ENCODE measurements at places on chromosomes 11 and 22.

- DNase-seq, result no peak
Measured at GRCh38 chr11:70460964-70461363, 62.6 kb downstream of the CTTN start.

DNA sequence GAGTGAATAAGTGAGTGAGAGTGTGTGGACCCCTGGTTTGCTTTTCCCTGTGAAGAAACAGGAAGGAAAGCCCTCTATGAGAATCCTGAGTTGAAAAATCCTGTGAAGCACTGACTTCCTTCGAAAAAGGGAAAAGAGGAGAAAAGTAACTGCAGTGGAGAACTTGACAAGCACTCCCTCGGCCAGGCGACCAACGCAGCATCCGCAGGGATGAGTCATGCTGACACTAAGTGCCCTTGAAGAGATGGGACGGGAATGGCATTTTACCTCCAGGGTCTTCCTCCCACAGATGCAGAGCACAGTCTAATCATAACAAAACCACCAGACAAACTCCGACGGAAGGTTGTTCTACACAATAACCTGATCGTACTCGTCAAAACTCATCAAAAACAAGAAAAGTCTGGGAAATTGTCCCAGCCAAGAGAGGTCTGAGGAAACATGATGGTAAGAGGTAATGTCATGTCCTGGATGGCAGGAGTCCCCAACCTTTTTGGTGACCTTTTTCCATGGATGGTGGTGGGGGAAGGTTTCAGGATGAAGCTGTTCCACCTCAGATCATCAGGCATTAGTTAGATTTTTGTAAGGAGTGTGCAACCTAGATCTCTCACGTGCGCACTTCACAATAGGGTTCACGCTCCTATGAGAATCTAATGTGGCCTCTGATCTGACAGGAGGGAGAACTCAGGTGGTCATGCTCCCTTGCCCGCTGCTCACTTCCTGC is 132.2 kb upstream of the B3GAT1 start:
- no peak for DNase-seq

- DNase-seq, result peak; percentile 67
Measured at GRCh38 chr11:7657306-7658025, 15.8 kb downstream of the CYB5R2 start.

DNA sequence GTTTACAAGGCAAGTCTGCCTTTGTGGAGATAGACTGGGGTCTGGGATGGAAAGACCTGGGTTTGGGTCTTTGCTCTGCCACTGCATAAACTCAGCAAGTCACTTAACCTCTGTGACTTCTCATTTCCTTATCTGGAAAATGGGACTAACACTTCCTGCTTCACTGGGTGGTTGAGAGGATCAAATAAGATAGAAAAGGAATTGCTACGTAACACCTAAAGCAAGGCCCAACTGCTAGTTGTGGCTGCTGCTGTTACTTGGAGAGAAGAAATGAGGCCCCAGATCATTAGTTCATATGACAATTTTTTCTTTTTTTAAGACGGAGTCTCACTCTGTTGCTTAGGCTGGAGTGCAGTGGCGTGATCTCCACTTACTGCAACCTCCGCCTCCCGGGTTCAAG is 5.9 kb downstream of the PTPRJ start:
- DNase-seq, result no peak

GRCh38 chr11:113980785-113981184 is 5.9 kb downstream of the HTR3A start:
- DNase-seq, result no peak

- DNase-seq, result no peak
Measured at GRCh38 chr11:8766988-8767374, 84.4 kb downstream of the RPL27A start.

- no peak for DNase-seq
Measured at GRCh38 chr22:48235744-48236143, 1473.3 kb downstream of the TBC1D22A start.

- DNase-seq, result no peak
Measured at GRCh38 chr11:72236083-72236697, 7.8 kb downstream of the PHOX2A start.

- DNase-seq, result no peak
Measured at GRCh38 chr22:30249049-30250038, 2.8 kb upstream of the LIF start.

DNA sequence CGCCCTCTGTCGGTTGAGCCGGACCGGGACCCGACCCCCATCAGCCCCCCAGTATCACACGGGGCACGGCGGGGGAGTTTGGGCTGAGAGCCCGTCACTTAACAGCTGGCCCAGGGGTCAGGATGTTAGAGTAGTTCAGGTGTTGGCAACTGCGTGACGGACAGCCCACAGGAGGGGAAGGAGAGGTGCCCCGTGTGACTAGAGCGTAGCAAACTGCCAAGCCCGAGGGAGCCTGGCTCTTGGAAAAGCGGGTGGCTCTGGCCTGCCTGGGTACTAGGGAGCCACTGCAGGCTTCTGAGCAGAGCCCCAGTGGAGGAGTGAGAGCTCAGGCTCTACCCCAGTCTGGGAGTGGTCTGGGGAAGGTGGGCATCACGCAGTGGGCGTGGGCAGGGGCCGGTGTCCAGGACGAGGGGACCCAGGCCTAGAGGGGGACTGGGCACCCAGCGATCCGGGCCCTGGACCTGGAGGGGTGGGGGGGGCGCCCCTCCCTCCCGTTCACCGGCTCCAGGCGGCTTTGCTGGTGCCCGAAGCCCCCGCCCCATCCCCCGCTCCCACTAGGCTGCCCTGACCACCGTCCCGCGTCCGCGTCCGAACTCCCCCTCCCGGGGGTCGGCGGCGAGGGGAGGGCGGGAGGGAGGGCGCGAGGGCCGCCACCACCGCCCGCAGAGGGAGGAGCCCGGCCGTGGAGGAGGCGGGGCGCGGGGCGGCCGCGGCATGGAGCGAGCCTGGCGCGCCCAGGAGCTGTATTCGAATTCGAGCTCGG is 24.4 kb downstream of the SHANK3 start:
- peak; percentile 38 for DNase-seq

- DNase-seq, result no peak
Measured at GRCh38 chr11:83972536-83972935, 686.4 kb upstream of the CCDC90B start.

- no peak for DNase-seq
Measured at GRCh38 chr11:6554828-6555706, 48.3 kb downstream of the RRP8 start.

- peak; percentile 85 for DNase-seq
Measured at GRCh38 chr11:45092901-45093760, 53.3 kb upstream of the PRDM11 start.

- no peak for DNase-seq
Measured at GRCh38 chr11:60761436-60762190, 4.9 kb downstream of the MS4A15 start.

GRCh38 chr11:117186431-117186761 is 7.9 kb downstream of the SIDT2 start:
- DNase-seq, result no peak

GRCh38 chr22:24054356-24054755 is 43.3 kb downstream of the CABIN1 start:
- peak; percentile 38 for DNase-seq

DNA sequence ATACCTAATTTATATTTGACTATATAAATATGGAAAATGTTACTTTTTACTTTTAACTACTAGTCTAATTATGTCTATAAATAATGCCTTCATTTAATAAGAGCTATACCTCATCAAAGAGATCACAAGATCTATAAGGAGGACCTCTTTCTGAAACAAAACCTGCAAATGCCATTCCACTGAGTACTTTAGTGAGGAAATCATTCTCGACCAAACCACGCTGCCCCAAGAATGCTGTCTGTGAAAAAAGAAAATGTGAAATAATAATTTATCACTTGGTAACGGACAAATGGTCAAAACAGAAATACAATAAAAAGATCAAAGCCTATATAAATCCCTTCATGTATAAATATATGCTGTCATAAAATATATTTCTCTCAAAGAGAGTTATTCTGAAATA is 301.7 kb downstream of the SBF2 start:
- DNase-seq, result peak; percentile 31

- no peak for DNase-seq
Measured at GRCh38 chr11:86192519-86193257, 51.9 kb upstream of the EED start.

GRCh38 chr11:119858288-119858687 is 129.3 kb upstream of the NECTIN1 start:
- DNase-seq, result no peak

GRCh38 chr22:47551431-47551775 is 789.0 kb downstream of the TBC1D22A start:
- DNase-seq, result no peak

DNA sequence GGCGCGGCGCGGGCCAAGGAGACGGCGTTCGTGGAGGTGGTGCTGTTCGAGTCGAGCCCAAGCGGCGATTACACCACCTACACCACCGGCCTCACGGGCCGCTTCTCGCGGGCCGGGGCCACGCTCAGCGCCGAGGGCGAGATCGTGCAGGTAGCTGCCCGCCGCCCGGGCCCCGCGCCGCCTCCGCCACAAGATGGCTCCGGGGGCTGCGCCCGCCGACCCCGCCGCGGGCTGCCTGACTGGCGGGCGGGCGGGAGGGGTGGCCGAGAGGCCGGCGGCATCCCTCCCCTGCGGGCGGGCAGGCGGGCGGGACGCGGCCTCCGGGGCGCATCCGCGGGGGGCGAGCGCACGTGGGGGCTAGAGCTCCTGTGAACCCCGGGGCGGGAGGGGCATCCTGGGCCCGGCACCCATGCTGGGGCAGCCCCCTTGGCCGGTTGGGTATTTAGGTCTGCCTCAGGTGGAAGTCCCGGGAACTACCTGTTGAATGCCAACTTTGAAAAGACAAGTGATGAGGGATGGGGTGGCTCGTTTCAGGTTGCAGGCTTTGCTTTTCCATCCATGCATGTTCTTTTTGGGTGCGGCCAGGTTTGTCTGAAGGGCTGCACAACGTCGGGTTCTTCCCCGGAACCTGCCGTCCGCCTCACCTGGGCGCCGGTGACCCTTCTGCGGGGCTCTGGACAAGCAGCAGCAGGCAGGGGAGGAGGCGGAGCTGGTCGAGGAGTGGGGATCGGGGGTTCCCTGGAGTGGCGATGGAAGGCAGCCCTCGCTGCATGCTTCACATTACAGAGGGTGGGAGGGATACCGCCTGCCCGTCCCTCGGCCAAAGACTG is 760 bp downstream of the ZNRF3 start:
- DNase-seq, result no peak

DNA sequence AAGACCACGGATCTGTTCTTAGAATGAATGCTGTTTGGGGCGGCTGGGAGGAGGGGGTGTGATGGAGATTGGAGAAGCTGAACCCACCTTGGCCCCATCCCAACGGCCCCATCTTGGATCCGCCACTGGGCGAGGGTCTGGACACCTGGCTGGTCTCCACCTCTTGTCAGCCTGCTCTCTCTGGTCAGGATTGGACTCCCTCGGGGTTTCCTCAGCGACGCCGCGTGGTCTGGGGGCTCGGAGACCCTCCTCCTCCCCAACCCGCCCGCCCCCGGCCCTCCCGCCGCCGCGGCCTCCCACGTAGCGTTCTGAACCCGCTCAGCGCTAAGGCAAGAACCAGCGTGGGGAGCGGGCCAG is 4.3 kb upstream of the FLI1 start:
- DNase-seq, result no peak

DNA sequence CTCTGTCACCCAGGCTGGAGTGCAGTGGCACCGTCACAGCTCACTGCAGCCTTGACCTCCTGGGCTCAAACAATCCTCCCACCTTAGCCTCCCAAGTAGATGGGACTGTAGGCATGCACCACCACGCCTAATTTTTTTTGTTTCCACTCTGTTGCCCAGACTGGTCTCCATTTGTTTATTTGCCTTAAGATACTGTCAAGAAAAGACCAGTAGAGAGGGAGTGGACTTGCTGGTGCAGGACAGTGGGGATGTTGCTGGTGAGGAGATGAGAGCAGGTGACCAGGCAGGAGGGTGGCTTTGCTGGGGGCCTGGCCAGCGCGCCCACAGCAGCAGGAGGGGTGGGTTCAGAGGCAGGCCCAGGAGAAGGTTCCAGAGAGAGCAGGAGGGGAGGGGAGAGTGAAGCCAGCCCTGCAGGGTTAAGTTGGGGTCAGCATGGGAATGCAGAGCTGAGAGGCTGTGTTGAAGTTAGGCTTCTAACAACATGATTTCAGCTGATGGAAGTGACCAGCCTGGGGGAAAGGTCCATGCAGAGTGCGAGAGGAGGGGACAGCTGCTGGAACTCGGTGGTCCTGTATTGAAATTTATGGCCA is 35.8 kb downstream of the NADSYN1 start:
- DNase-seq, result no peak

DNA sequence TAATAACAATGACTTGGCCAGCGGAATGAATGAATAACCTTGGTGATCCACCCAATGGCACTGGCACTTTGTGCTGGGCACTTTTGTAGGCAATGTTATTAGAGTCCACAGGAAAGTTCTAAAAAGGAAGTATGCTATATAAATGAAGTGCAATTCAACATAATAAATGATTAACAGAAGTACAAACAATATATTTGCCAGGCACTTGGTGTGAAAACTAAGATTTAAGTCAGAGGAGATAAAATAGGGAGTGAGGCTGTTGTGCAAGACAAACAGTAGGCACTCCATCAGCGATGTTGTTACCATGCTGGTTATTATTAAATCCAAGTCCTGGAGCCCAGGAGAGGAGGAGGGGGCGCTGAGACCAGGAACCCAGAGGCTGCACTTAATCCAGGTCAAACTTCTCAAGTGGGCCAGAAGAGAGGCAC is 173.8 kb downstream of the LARGE1 start:
- no peak for DNase-seq

DNA sequence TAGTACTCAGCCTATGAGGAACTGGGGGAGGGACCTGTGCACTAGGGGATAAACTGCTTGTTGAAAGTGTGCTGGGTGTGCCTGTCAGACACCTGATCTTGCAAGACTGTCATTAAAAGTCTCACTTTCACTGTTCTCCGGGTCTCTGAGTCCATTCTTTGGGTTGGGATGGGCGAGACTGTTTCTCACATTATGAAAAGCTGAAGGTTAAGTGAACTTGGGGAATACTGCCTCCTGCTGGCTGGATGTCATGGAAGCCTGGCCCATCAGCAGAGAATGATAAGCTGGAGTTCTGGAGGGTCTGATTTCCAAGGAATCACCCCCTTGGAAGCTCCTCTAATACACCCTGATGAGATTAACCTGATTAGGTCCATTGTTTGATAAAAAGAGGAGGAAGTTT is 9.0 kb upstream of the VPREB1 start:
- DNase-seq, result no peak

DNA sequence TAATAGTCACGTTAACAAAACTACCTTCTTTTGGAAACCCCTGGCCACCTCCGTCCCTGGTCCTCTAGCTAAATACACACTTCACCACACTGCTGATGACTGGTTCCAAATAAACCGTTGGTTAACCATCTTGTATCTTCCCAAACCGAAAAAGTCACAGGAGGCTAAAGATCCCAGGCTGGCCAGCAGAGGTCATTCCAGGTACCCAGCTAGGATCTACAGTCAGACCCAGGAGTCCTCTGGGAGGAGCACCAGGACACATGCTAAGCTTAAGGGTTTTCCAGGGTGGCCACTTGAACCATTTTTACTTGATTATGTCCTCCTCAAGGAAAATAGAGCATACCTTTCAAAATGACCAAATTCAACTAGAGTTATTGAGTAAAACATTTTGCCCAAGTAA is 103.2 kb downstream of the ETS1 start:
- no peak for DNase-seq

DNA sequence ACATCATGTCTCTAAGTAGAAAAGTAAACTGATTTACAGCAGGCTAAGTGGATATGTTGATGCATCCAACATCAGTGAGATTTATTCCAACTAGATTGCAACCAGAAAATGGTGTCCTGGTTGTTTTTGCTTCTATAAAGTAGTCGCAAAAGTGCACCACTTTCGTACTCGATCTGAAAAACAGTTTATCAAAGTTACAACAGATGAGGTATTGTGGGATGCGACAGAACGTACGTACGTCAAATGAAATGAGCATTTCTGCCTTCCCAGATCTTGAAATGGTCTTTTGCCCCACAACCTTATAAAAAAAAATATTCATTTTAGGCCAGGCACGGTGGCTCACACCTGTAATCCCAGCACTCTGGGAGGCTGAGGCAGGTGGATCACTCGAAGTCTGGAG is 13.7 kb downstream of the GRAP2 start:
- no peak for DNase-seq

Data from fibroblast of skin of back (primary cell).